MV-4-11 (cell line): ENCODE measurements at places on chromosomes 2 and 18.

GRCh38 chr18:1018181-1018681 lies 113.6 kb downstream of the ADCYAP1 start:
- DNase-seq = no peak

DNA sequence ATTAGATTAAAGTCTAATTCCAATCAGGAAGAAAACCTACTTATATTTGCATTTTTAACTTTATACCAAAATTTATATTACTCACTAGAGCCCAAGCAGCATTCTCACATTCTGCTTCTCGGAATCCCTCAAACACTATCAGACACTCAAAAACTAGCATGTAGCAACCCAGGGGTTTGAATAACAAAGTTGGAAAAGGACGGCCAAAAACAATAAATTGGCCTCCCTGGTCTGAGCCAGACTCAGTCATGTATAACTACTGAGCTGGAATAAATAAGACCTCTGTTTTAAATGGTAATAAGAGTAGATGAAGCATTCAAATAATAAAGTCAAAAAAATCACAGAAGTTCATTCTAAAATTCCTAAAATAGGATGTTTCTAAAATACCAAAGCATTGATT lies 290.9 kb downstream of the IRS1 start:
- DNase-seq = no peak

- no peak for DNase-seq
Measured at GRCh38 chr2:95296880-95297487, at the start of gene KCNIP3. Gene KCNIP3 (plus strand): TSS chr2:95297347. CDS start chr2:95297439, 92 bp downstream.

- no peak for DNase-seq
Measured at GRCh38 chr2:165645930-165646831, 147.9 kb downstream of the GALNT3 start.

- DNase-seq = no peak
Measured at GRCh38 chr2:73301636-73302035, 8.3 kb upstream of the EGR4 start.

- DNase-seq = no peak
Measured at GRCh38 chr2:196200557-196200956, 29.2 kb upstream of the STK17B start.

DNA sequence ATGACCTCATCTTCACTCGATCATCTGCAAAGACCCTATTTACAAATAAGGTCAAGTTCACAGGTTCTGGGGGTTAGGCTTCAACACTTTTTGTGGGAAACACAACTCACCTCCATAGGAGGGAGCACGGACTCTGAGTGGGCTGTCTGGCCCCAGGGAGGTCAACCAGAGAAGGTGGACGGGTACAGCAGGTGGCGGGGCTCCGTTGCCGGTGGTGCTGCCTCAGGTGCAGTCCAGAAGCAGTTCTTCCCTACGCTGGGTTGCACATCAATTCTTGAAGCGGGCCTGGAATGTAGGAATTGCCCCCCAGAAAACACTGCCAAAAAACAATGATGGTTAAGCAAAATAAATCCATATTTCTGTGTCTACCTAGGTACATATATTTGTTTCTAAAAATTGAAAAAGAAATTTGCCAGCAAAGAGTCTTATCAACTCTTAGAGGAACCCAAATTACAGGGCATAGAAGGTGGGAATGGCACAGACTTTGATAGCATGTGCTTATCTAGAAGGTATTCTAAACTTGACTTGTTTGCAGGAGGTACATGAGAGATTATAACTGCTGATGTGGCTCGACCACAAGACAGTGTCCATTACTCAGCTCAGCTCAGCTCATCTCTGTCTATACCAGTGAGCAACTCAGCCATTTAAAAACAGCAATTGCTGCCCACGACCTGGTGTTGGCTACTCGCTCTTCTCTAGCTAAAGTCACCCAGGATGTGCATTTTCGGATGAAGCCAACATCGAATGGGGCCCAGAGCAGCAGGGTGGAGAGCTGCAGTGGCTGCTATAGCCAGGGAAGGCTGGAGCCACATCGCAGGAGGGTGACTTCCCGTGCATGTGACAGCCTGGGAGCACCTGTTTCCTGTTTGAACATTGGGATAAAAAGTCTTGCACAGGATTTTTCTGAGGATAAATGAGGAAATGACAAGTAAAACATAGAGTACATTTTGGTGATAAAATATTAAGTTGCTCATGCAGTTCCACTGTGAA lies 128.7 kb downstream of the RNF144A start:
- no peak for DNase-seq

- no peak for DNase-seq
Measured at GRCh38 chr2:23199115-23199918, 185.7 kb upstream of the KLHL29 start.

GRCh38 chr18:49648326-49648725 lies 86.5 kb downstream of the LIPG start:
- no peak for DNase-seq

- peak; percentile 65 for DNase-seq
Measured at GRCh38 chr2:203637471-203638167, 68.8 kb upstream of the CD28 start.

GRCh38 chr2:43070030-43070429 lies 156.4 kb downstream of the ZFP36L2 start:
- DNase-seq = no peak

DNA sequence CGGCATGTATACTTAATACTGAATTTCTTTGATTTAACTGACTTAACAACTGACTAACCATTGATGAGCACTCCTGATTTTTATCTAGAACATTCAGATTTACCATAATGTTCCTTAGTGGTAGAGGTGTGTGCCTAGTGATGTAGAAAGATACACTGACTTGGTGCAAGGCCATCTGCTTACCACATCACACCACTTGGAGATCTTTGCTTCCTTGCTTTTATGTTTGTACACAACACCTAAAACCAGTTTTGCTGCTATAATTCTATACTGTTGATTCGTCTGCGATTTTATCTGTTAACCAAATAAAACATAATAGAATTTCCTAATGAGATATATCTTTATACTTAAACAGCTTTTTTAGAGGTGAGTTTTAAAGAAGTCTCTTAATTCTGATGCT lies 3.9 kb upstream of the FARP2 start:
- no peak for DNase-seq

DNA sequence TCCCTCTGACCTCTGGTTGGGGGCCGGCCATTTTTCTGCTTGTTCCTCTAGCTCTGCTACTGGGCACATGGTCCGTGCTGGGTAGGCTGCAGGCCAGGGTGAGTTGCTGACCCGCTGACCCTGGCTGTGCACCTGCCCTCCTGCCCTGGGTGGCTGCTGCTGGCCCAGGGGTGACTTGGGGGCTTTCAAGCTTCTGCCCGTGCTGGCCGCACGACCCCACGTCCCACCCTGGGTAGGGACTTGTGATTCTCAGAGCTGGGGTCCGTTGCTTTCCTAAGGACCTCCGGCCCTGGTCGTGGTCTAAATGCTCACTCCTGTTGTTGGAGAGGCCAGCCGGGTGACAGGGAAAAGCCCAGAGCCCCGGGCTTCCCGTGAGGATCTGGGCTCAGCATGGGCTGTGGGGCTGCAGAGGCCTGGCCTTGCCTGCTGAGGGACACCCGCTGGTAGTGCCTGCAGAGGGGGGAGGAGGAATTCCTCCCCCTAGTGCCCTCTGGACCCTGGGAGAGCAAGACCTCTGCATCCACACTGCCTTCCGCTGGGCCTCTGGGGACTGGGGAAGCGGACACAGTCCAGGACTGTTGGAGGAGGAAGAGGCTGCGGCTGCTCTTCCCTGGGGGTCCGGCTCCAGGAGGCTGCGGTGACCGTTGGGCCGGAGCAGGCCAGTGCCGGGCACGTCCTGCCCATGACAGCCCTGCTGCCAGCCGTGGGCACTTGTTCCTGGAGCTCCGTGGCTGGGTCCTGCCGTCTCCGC lies 6.3 kb upstream of the GAL3ST2 start:
- DNase-seq = no peak

- DNase-seq = peak; percentile 9
Measured at GRCh38 chr2:240840435-240841060, 20.5 kb upstream of the KIF1A start.

DNA sequence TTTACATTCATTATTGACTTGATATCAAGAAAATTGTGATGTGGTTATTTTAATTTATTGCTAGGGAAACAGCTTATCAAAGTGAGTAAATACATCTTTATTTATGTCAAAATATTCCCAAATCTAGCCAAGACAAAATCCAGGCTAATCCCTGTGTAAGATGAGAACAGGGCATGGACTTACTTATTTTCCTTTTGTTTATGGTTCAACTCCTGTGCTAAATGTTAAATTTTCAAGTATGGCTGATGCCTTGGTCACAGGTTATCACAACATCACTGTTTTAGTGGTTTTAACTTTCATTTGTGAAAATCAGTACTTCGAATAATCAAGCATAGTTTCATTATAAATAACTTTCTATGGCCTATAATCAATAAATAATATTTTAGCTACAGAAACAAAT lies 657.0 kb upstream of the SYT4 start:
- DNase-seq = no peak

DNA sequence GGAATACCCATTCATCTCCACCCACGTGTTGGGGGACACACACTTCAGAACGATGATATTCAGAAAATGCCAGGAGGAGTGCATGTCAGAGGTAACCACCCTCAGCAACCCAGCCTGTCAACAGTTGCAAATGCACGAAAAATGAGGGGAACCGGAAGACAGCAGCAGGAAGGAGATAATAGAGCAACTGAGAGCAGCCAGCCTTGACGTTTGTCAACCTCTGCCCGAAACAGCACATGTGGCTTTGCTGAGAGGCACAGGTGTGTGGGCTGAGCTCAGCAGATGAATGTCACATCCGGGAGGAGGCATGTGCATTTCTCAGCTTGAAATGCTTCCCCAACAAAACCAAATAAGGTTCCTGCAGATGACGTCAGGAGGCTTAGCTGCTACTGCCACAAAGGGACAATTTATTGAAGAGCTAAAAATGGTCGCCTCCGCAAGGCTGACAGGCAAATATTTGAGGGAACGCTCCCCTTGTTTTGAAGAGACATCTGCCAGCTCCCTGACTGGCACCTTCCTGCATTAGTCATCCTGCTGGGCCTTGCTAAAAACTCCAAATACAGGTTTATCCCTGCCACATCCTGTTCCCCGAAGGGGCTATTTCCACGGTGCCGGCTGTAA lies 419.0 kb downstream of the NBAS start:
- peak; percentile 65 for DNase-seq

DNA sequence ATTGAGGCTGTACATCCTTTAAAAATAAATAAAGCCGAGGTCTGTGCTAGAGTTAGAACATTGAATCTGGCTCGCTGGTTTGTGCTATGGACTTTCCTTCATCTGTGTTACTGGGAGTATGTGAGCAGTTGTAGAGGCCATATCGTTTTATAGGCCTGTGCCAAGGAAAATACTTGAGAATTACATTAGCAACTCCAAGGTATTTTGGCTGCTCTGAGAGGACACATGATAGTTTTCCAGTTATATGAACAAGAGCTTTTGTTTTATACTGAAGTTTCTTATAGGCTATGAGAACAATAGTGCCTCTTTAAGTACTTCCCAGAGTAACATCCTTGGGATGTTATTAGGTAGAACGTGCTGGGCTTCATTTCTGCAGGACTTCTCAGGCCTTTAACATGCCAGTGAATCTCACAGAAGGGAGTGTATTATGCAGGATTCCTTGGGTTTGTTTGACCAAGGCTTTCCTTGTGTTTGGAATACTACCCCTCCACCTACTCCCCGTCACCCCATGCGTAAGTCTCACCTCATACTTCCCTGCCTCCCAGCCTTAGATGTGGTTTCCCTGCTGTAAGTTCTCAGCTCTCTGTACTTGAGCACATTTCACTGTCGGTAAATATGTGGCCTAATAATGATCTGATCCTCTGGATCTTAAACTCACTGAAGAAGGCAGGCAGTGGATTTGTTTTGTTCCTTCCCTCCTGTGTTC lies 21.0 kb downstream of the TCF7L1 start:
- DNase-seq = no peak

- DNase-seq = no peak
Measured at GRCh38 chr18:7681298-7681697, 114.2 kb downstream of the PTPRM start.

DNA sequence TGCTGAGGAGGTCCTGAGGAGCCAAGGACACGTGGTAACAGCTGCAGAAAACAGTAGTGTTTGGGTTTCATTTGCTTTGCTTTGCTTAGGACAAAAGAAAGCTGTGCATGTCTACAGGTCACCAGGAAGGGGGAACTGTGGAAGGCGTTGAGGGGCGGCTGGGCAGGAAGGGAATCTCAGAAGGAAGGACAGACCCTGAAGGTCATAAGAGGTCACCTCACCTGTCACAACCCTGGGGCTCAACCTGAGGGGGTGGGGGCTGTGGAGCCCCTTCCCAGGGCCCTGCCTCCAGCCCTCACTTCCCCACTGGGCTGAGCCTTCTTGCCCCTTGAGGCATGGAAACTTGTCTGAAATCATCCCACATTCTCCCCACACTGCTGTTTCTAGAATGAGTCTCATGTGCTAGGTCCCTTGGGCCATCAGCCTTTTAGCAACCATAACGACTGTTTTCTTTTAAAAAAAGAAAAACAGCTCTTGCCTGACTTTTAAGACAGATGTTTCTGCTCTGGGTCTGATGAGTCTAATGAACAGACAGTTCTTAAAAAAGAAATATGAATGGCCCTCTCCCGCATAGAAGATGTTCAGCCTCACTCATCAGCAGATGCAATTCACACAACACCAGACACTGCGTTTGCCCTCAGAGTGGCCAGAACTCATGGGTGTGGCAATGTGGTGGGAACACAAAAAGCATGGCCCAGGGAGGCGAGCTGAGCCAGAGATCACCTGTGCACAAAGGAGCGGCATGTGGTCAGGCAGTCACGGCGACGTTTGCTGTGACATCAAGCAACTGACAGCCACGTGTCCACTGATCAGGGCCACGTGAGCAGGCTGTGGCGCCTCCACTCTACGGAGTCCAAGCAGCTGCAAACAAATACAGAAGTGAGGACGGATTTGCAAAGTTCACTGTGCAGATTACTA lies 84.0 kb downstream of the SEPTIN10 start:
- DNase-seq = no peak

DNA sequence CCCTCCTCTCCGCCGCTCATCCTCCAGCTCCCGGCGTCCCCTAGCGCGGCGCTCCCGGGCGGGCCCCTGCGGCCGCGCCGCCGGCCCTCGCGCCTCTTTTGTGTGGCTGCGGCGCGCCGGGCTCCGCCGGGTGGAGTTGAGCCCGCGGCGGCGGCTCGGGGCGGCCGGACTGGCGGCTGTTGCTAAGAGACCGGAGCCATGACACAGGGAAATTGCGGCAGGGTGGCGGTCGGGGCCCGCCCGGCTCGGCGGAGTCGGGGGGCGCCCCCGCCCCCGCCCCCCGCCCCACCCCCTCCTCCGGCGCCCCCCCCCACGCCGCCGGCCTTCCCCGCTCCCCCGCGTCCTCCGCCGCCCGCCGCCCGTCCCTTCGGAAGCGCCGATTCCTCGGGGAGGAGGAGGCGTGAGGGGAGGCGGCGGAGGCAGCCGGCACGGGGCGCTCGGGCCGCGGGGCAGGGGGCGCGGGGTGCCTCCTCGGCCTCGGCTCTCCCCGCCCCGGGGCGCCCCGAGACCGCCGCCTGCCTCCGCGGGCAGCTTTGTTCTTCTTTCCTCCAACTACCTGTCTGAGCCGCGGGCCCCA lies at the start of gene TMEM200C:
TMEM200C (minus strand) TSS at position 224 of the 577 bp plus-strand sequence. CDS start 3,459 bp downstream, outside the sequence.
- DNase-seq = no peak

GRCh38 chr2:157971702-157972101 lies 95.6 kb upstream of the ACVR1 start:
- no peak for DNase-seq

GRCh38 chr18:9950289-9951016 lies 36.6 kb downstream of the VAPA start:
- DNase-seq = peak; percentile 38

GRCh38 chr2:28165087-28165635 lies 227.5 kb upstream of the FOSL2 start:
- DNase-seq = no peak

GRCh38 chr2:11795590-11795989 lies 49.2 kb downstream of the LPIN1 start:
- no peak for DNase-seq
